ENCODE measurements at places on chromosomes 12 and 14. TPM values are rescaled to one million over a fixed set of nuclear protein-coding genes. Genes with fewer than 3 reads are reported as not detected.
A peak's percentile ranks its signal among the peaks of the same experiment; 100 is the strongest.

GRCh38 chr14:103078860-103079587 lies 5.0 kb upstream of the LBHD2 start:
- no peak for DNase-seq

DNA sequence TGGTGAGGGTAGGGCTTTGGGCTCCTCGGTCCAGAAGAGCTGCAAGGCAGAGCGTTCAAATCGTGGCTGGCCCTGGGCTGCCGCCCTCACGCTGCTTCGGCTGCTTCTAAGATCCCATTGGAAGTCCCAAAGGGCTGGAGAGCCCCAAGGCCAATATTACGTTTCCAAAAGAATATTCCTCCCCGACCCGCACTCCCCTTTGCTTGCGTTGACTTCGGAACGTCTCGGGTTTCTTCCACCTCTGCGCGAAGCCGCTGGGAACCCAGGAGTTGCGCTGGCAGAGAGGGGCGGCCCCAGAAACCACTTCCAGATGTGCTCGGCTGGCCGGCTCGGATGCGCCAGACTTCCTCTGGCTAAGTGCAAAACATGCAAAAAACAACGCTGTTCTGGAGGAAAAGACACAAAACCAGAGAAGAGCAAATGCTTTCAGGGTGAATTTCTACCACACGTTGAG lies at the start of gene GLT8D2:
GLT8D2 (minus strand) TSS at position 285 of the 454 bp plus-strand sequence. CDS start 30,539 bp downstream, outside the sequence.
- peak; percentile 59 for DNase-seq

DNA sequence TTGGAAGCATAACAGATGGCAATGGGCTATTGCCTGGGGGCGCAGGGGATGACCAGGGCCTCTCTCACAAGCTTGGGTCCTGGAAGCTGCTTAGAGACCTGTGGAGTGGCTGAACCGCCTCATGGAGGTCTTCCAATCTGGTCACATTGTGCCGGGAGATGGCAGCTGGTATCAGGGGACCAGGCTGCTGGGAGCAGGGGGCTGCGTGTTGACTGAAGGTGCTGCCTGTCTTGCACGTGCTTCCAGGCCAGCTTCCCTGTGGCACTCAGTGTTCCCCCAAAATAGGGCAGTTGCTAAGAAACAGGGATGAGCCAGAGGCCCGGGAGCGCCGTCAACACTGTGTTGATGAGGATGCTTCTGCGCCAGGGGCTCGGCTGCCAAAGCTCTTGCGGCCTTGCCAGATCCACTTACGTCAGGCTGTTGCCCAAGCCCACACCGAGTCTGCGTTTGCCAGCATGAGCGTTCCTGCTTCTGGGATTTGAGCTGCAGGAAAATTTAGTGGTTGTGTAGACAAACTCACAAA lies 39.8 kb downstream of the ELK3 start:
- DNase-seq, result peak; percentile 91

GRCh38 chr14:106003351-106003750 lies 477.0 kb downstream of the TMEM121 start:
- no peak for DNase-seq

Gene PRPF40B
- 13.4 TPM for polyA plus RNA-seq

All from heart right ventricle (tissue), 16 donors.